ENCODE measurements at places on chromosomes 12 and 14. TPM values are rescaled to one million over a fixed set of nuclear protein-coding genes. Genes with fewer than 3 reads are reported as not detected.

GRCh38 chr12:45989721-45990467 is 480 bp downstream of the SCAF11 start:
- H3K4me1 ChIP-seq: peaks cover 45% of the 10 kb centered on the region
- H3K4me3 ChIP-seq: peak overlapping the region; percentile 99
- no peaks in the 10 kb centered on the region for H3K27me3 ChIP-seq

GRCh38 chr12:843609-844008 is 91.2 kb downstream of the WNK1 start:
- DNase-seq: no peak
- H3K27ac ChIP-seq: no peak overlapping the region
- no peak overlapping the region for H3K4me3 ChIP-seq
- H3K4me1 ChIP-seq: peaks cover 4% of the 10 kb centered on the region
- H3K27me3 ChIP-seq: no peaks in the 10 kb centered on the region

GRCh38 chr12:116806845-116807440 is 68.8 kb downstream of the RNFT2 start:
- DNase-seq: no peak
- no peaks in the 10 kb centered on the region for H3K36me3 ChIP-seq
- no peaks in the 10 kb centered on the region for H3K27me3 ChIP-seq
- no peak overlapping the region for H3K4me3 ChIP-seq
- no peak overlapping the region for H3K27ac ChIP-seq

The RNASE7 gene
- total RNA-seq: 44.4 TPM

GRCh38 chr12:51108136-51108535 is 24.7 kb upstream of the CSRNP2 start:
- H3K4me3 ChIP-seq: no peak overlapping the region
- DNase-seq: no peak
- peaks cover 84% of the 10 kb centered on the region for H3K36me3 ChIP-seq
- no peaks in the 10 kb centered on the region for H3K27me3 ChIP-seq
- no peaks in the 10 kb centered on the region for H3K4me1 ChIP-seq

GRCh38 chr12:19412844-19413243 is 26.4 kb upstream of the AEBP2 start:
- H3K27me3 ChIP-seq: no peaks in the 10 kb centered on the region
- no peaks in the 10 kb centered on the region for H3K36me3 ChIP-seq
- H3K27ac ChIP-seq: no peak overlapping the region
- H3K4me3 ChIP-seq: no peak overlapping the region
- no peak for DNase-seq
- peaks cover 18% of the 10 kb centered on the region for H3K4me1 ChIP-seq

DNA sequence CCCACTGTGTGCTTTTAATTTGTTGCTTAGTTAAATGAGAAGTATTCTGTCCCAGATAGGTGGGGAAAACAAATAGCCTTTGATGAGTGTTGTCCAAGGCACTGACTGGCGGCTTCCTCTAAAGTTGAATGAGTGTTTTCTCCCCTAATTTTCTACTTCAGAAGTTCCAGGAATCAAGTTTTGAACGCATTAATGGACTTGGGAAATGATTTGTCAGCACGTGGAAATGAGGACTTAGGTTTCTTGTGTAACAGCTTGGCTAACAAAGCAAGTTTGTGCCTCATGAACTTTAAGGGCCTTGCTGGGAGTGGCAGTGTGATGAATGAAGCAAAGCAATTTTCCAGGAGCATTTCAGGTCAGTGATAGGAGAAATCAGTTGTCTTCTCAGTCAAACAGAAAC is 56.9 kb downstream of the LIN52 start:
- no peaks in the 10 kb centered on the region for H3K27me3 ChIP-seq
- H3K36me3 ChIP-seq: no peaks in the 10 kb centered on the region
- H3K4me3 ChIP-seq: no peak overlapping the region
- peak overlapping the region; percentile 22 for H3K27ac ChIP-seq

GRCh38 chr14:101097109-101097793 is 193.7 kb upstream of the RTL1 start:
- H3K27me3 ChIP-seq: peaks cover 19% of the 10 kb centered on the region
- no peaks in the 10 kb centered on the region for H3K4me1 ChIP-seq
- H3K4me3 ChIP-seq: no peak overlapping the region
- no peak for DNase-seq
- H3K27ac ChIP-seq: no peak overlapping the region
- H3K36me3 ChIP-seq: no peaks in the 10 kb centered on the region

- no peak for DNase-seq
- no peaks in the 10 kb centered on the region for H3K36me3 ChIP-seq
- H3K4me1 ChIP-seq: no peaks in the 10 kb centered on the region
- no peak overlapping the region for H3K4me3 ChIP-seq
Measured at GRCh38 chr12:91033251-91033650, 24.6 kb downstream of the KERA start.

The KLHL28 gene
- total RNA-seq: 23.5 TPM

- H3K36me3 ChIP-seq: peaks cover 35% of the 10 kb centered on the region
- H3K4me1 ChIP-seq: peaks cover 48% of the 10 kb centered on the region
- DNase-seq: no peak
- H3K4me3 ChIP-seq: no peak overlapping the region
- no peak overlapping the region for H3K27ac ChIP-seq
- H3K27me3 ChIP-seq: no peaks in the 10 kb centered on the region
Measured at GRCh38 chr12:53077030-53077429, 2.2 kb downstream of the SPRYD3 start.

- no peak for DNase-seq
- no peak overlapping the region for H3K4me3 ChIP-seq
- no peaks in the 10 kb centered on the region for H3K36me3 ChIP-seq
Measured at GRCh38 chr14:61034416-61035120, 53.5 kb downstream of the SLC38A6 start.

The LACRT gene
- total RNA-seq: not detected

- DNase-seq: peak; percentile 89
- H3K4me3 ChIP-seq: no peak overlapping the region
- no peaks in the 10 kb centered on the region for H3K27me3 ChIP-seq
- H3K27ac ChIP-seq: no peak overlapping the region
Measured at GRCh38 chr14:75307700-75308379, 29.2 kb downstream of the FOS start.

DNA sequence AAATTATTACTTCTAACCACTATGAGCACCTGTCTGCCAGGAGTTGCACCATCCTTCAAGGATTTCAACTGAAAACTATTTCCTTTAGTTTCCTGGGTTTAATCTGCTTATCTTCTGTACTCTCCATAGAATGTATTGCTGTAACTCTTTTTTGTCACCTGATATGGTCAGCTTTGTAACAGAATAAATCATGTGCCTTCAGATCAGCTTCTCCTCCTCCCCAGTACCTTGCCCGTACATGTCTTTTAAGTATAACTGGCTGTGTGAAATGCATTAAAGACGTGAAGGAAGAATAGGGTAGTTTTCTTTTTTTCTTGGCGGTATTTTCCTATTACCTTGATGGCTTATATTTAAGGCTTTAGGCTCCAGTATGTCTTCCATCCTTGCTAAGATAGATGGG is 200.3 kb upstream of the NAV3 start:
- H3K4me1 ChIP-seq: no peaks in the 10 kb centered on the region
- DNase-seq: no peak
- no peak overlapping the region for H3K27ac ChIP-seq
- H3K36me3 ChIP-seq: no peaks in the 10 kb centered on the region
- no peak overlapping the region for H3K4me3 ChIP-seq
- H3K27me3 ChIP-seq: no peaks in the 10 kb centered on the region

The OR4K2 gene
- not detected for total RNA-seq

DNA sequence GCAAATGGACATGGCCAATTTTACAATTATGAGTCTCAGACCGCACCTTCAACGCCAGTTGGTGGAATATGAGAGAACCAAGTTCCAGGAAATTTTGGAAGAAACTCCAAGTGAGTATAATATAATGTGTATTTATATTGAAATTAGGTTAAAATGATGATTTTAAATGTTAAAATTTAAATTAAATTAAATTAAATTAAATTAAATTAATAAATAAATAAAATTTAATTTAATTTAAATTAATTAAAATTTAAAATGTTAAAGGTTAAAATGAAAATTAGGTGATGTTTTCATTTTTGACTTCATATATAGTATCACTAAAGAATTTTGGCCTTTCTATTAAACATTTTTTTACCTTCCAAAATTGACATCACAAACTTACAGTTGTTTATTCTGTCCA is 21.0 kb downstream of the TCP11L2 start:
- no peak for DNase-seq
- H3K4me1 ChIP-seq: peaks cover 3% of the 10 kb centered on the region
- H3K36me3 ChIP-seq: peaks cover 82% of the 10 kb centered on the region
- H3K27ac ChIP-seq: no peak overlapping the region
- H3K4me3 ChIP-seq: no peak overlapping the region

DNA sequence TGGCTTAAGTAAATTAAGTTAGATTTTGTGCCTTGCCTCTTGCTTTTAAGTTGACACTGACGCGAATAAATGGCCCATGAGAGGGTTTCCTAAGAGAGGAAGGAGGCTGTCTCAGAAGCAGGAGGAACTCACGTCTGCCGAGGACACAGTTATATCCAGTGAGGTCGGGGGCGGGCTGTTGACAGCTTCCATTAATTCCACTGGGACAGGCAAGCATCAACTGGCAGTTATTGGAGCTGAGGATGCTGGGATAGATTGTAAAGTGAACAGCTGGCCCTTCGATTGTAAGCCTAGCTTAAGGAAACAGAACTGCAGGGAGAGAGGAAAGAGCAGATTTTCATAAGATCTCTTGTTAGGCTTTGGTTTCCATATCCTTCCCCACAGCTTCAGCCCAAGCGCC is 399.2 kb downstream of the IPO8 start:
- no peak for DNase-seq
- no peaks in the 10 kb centered on the region for H3K36me3 ChIP-seq
- no peak overlapping the region for H3K27ac ChIP-seq
- no peaks in the 10 kb centered on the region for H3K4me1 ChIP-seq
- no peak overlapping the region for H3K4me3 ChIP-seq

The INHBC gene
- total RNA-seq: not detected

GRCh38 chr12:96416033-96416799 is 16.0 kb upstream of the CDK17 start:
- peaks cover 20% of the 10 kb centered on the region for H3K4me1 ChIP-seq
- peak overlapping the region; percentile 60 for H3K27ac ChIP-seq
- no peak overlapping the region for H3K4me3 ChIP-seq
- DNase-seq: no peak
- no peaks in the 10 kb centered on the region for H3K27me3 ChIP-seq

The SELPLG gene
- total RNA-seq: 3.3 TPM

The CCDC196 gene
- total RNA-seq: not detected

DNA sequence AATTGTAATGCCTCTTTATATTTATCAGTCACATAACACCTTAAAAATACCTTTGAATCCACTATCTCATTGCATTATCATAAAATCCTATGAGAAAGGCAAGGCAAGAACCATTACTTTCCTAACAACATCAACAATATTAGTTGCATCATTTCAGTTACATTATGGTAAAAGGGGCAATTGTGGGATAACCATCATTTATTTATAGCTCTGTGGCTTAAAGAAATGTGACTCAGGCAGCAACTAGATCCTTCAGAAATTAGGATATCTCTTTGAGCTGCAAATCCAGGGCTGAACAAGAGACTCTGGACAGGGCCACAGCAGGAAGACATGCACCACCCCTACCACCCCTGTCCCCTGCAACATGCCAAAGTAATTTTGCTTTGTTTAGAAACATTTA is 36.4 kb downstream of the EPS8 start:
- no peak overlapping the region for H3K4me3 ChIP-seq
- H3K4me1 ChIP-seq: no peaks in the 10 kb centered on the region
- no peak overlapping the region for H3K27ac ChIP-seq

The RFC5 gene
- total RNA-seq: 14.0 TPM

The ADAM21 gene
- total RNA-seq: not detected

DNA sequence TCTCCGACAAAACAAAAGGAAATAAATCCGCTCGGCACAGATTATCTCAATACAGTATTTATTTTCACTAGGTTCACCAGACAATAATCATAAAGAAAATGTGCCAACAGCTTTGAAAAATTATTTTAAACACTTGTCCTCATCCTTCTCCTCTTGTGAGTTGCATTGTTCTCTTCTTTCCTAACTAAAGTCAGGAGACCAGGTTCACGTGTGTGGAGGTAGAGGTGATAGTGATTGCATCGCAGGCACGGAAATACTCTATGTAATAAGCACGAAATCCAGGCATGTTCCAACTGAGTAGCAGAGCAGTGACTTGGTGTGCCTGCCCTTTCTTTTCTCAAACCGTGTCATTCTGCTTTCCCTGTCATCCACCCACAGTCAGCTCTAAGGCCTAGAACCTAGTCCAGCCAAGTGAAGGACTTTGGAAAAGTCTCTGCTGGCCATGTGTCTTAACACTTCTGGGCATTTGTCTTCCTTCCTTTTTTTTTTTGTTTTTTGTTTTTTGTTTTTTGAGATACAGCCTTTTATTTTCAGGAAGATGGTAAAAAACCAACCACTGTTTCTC is 939 bp upstream of the SEL1L start:
- no peak overlapping the region for H3K27ac ChIP-seq
- H3K36me3 ChIP-seq: no peaks in the 10 kb centered on the region
- no peak overlapping the region for H3K4me3 ChIP-seq
- peaks cover 47% of the 10 kb centered on the region for H3K4me1 ChIP-seq
- H3K27me3 ChIP-seq: no peaks in the 10 kb centered on the region

DNA sequence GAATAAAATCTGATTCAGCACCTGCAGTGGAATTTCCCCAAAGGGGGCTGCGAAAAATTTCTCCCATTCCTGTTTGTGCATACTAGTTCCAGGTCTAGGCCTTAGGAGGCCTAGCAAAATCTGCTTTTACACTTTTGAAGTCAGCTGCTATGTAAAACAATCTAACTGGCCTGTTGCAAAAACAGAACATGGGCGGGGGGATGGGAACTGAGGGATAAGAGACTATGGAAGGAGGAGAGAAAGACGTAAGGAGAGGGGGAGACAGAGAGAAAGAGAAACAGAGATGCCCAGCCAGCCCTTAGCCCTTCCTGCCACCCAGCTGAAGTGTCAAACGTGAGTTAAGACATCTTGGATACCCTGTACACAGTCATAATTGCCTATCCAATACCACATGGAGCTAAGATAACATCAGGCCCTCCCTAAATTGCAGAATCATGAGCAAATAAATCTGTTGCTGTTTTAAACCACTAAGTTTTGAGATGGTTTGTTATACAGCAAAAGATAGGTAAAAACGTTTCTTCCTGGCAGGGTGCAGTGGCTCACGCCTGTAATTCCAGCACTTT is 45.6 kb downstream of the SPTLC2 start:
- H3K27ac ChIP-seq: no peak overlapping the region
- no peak overlapping the region for H3K4me3 ChIP-seq
- no peaks in the 10 kb centered on the region for H3K27me3 ChIP-seq
- peaks cover 5% of the 10 kb centered on the region for H3K4me1 ChIP-seq

- H3K27ac ChIP-seq: no peak overlapping the region
- no peak overlapping the region for H3K4me3 ChIP-seq
- DNase-seq: no peak
Measured at GRCh38 chr12:16330560-16330959, 16.9 kb upstream of the MGST1 start.
